ENCODE measurements at places on chromosomes 7 and 10.
A peak's percentile ranks its signal among the peaks of the same experiment; 100 is the strongest.

- no peak for DNase-seq
Measured at GRCh38 chr10:61757525-61758397, 95.0 kb downstream of the CABCOCO1 start.

DNA sequence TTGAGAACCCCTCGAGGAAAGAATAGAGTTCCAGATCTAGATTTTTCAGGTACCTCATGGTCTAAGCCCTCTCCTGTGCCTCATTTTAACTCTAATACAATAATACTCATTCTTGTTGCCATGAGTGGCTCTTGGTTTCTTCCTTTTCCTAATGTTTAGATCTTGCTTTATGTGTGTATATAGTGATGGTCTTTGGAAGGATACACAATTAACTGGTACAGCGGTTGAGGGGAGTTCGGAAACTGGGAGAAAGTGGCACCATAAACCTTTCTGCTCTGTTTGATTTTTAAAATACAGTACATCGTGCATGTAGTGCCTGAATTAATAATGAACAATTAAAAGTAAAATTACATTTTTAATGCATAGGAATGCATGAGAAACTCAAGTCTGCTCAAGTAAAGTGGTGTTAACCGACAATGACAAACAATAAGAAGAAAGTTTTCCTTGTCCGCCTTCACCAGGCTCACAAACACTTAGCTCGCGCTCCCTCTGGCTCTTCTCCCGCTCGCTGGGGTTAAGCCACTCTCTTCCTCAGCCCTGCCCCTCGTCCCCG lies 386 bp upstream of the EIF4EBP2 start:
- no peak for DNase-seq

DNA sequence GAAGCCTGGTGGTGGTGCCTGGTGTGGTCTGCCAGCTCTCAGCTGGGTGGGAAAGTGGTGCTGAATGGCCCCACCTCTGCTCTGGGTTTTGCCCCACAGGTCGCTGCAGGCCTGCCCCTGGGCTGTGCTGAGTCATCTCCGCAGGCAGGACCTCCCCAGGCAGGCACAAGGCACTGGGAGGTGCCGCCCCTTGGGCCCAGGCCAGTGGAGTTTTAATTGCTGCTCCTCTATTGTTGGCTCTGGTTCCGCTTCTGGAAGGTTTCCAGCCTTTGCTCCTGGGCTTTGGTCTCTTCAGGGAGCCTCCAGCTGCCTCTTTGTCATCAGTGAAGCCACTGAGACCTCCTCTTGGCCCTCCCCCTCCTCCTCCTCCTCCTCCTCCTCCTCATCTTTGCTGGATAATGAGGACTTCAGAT lies 180.3 kb upstream of the GRB10 start:
- DNase-seq: no peak

GRCh38 chr10:121305066-121305465 lies 293.2 kb downstream of the FGFR2 start:
- no peak for DNase-seq

GRCh38 chr7:130669085-130669700 lies 645 bp upstream of the COPG2 start:
- no peak for DNase-seq

GRCh38 chr10:103793429-103793828 lies 61.9 kb downstream of the SH3PXD2A start:
- DNase-seq: no peak

DNA sequence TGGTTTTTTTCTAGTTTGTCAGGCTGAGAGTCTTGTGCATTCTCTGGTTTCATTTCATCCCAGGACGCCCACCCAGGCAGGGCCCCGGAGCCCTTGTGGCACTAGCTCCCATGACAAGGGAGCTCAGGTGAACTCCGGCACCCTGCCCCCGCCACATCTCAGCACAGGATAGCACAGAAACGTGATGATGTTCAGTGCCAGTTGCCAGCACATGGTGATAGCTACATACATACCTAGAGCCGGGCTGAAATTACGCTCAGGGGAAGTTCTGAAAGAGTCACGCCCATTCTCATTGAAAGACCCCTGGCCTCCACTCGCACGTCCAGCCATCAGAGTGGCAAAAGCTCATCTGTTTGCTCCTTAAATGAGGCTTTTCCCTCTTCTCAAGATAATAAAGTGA lies 273.7 kb downstream of the PTPRN2 start:
- DNase-seq: no peak

- no peak for DNase-seq
Measured at GRCh38 chr10:59904426-59905065, 1.8 kb downstream of the CCDC6 start.

DNA sequence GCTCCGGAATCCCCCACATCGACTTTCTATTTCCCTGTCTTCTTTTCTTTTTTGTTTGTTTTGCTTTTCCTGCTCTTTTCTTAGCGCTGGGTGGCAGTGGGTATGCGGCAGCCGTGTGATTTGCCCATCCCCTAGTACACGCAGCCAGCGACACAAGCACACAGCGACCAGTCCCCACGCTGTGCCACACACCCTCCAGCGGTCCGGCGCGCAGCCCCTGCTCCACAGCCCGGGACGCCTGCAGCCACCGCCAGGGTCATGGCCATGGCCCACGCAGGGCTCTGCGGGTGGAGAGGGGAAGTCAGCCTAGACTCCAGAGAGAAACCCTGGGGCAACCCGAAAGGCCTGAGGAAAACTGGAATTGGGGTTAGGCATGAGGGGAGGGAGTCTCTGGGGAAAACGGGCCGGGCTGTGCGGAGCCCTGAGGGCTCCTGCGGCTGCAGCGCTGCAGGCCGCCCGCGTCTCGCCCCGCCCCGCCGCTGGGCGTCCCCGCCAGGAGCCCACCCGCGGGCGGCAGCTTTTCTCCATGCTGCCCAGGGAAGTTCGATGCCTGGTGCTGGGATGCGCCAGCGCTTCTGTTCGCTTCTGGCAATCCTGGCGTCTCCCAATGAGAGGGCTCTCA lies 2.5 kb downstream of the CHRM2 start:
- DNase-seq: no peak

DNA sequence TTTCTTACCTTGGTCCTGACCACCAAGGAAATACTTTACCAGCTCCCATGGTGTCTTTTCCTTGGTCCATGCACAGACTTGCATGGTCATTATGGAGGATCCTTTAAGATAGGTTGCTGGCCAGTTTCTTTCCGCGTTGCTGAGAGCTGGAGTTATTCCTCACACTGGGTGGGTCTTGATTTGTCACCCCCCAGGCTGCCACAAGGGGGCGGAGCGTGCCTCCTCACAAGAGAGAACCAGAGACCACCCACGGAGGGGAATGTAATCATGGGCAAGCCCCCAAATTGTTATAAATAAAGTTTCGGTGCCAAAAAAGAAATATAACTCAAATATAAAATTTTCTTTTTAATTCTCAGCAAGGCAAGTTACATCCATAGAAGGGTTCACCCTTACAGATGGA lies 10.5 kb upstream of the TRIM24 start:
- DNase-seq: no peak

GRCh38 chr10:48322017-48322416 lies 15.5 kb downstream of the MAPK8 start:
- no peak for DNase-seq

DNA sequence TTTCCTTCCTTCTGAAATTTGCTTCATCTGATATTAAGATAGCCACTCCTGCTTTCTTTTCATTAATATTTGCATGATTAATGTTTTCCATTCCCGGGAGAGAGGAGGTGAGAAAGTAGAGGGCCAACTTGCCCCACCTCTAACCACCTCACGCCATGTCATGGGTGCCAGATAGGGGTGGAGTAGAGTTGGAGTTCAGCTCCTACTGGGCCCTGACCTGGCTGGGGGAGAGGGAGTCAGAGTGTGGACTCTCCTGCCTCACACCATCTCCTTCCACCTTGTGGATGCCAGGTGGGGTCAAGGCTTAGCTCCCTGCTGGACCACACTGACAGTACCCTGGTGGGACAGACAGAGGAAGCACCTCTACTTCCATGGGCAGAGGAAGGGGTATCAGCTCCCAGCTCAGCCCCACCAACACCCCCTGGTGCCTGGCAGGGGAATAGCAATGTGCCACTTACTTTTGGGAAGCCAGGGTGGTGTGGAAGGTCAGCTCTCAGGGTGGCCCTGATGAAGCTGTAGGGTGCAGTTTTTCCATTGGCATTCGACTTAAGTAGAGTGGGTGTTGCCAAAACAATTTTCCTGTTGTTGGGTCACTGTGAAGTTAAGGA lies 28.0 kb downstream of the CHST12 start:
- DNase-seq: peak; percentile 20

DNA sequence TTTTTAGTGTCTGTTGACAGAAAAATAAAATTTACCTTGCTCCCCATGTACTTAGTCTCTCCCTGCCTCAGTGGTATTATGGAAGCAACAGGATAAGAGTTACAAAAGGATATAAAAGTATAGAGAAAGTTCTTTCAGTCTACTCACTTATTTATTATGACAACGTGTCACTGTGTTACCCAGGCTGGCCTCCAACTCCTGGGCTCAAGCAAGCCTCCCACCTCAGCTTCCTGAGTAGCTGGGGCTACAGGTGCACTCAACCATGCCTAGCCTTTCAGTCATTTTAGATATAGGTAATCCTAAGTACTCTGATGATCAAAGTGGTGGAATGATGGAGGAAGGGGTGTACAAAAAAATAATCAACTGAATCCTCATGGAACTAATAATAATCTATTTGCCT lies 215.2 kb upstream of the MKLN1 start:
- no peak for DNase-seq

DNA sequence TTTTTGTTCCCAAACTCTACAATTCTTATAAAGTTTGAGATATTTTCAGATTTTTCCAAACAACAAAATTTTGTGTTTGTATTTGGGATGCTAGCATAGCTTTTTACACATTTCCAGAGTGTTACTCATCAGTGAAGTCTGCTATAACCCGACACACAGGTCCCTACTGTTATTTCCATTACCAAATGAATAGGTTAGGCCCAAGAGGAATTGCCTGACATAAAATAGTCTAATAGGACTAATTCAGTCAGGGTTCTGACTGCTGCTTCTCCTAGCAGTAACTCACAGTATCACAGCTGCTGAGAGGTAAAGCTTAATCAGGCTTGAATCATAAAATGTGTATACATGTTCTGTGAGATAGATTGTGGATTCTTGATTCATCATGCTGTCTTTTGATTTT lies 49.1 kb upstream of the STRIP2 start:
- DNase-seq: no peak

DNA sequence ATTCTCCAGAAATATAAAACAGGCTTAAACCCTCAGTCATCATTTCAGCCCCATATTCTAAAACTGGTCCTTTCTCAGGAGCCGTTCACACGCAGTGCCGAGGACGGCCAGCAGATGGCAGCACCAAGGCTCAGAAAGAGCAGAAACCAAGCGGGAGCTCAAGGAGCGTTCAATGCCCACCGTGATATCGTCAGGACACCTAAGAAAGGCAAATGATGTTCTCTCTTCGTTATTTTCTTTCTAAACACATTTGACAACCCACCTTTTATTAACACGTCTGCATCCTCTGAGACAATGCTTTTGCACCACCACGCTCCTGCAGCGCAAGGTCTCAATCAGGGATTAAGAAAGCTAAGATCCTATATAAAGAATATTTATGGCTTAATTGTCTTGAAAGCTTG lies 45.7 kb upstream of the RBM33 start:
- peak; percentile 56 for DNase-seq

DNA sequence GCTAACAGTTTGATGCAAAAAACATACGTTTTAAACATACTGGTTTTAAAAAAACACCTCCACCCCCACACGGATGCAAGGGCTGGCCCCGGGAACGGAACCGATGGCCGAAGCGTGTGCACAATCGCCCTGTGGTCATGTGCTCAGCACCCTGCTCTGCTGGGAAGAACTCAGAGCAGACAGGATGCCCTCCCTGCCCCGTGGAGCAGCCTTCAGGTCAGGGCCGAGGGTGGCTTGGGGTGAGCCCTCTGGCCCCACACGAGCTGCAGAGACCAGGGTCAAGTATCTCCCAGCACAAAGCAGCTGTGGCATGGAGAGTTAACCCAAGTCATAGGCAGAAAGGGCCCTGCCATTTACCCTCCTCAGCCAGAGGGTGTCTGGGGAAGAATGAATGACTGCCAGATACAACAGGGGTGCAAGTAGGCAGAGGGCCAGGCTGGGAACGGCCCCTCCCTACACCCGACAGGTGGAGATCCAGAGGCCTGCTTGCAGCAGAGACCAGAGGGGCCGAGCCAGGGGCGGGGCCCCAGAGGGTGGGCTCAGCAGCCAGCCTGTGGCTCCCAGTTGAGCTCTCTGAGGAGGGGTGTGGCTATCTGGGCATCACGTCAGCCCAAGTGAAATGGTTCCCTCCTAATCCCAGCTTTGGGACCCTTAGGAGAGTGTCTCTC lies 56.8 kb downstream of the ZRANB1 start:
- DNase-seq: no peak

DNA sequence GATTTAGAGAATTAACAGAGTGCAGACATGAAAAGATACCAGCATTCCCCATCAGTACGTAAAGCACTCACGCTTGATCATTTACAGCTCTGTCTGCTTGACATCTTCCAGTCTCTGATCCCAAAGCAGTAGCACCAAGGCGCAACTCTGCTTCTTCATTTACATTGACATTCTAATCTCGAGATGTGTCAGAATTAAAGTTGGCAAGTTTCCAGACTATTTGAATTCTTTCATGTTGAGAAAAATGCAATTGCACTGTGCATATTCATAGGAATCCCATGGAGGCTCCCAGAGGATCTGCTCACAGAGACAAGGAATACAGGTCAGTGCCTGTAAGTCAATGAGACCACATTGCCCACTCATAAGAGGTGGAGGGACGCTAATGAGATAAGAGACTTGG lies 183.9 kb downstream of the LRRN3 start:
- DNase-seq: no peak

DNA sequence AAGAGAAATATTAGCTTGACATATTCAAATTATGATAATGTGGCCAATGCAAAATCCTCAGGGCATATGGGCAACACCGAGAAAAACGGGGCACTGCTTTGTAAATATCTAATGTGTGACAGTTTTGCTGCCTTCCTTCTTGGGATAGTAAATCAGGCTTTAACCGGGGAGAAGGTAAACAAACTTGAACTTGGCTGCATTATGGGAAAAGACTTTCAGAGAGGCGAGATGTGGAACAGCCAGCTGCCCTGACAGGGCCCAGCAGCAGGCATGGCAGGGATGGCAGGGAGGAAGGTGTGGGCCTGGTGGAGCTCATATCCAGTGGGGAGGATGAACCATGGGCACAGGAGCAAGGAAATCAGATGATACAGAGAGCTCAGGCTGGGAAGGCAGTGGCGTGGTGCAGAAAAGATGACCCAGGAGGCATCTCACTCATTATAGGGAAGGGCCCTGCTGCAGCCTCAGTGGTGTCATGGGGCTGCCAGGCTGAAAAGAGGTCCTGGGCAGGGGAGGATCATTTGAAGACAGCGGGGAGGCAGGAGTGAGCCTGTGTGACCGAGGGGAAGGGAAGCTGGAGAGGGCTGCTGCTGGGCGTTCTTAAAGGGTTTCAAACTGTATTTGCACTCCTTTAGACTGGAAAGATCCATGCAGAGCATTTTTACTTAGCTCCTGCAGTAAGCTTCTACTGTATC lies 26.7 kb downstream of the CXCL12 start:
- no peak for DNase-seq

DNA sequence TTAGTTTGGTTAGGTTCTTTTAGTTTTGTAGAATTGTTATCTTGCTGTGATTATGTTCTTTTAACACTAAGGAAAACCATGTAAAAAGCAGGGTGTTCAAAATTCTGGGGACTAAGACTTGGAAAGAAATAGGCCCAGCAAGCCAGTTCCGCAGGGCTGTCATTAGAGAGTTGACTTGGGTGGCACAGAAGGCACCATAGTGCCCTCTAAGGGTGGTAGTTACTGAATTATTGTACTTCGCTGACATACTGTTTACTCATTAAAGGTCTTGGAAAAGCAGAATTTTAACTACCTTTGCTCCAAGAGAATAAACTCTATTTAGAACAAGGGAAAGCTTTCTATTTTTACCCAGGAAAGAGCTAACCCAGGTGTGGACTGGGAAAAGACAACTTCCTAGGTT lies 86.5 kb downstream of the OTUD1 start:
- DNase-seq: no peak

Data from stimulated activated CD4-positive, alpha-beta T cell treated with anti-CD3 and anti-CD28 coated beads, Interleukin-1b, Interleukin-23, amount 100 ng/mL, for 1 hour (primary cell).